Cardiac muscle cell (in vitro differentiated cells and primary cell): ENCODE measurements at places on chromosomes 2 and 18. TPM values are rescaled to one million over a fixed set of nuclear protein-coding genes. Genes with fewer than 3 reads are reported as not detected.

- no peaks in the 10 kb centered on the region for H3K4me1 ChIP-seq
- no peaks in the 10 kb centered on the region for H3K36me3 ChIP-seq
- no peak for DNase-seq
- no peak overlapping the region for H3K27ac ChIP-seq
- peaks cover 76% of the 10 kb centered on the region for H3K27me3 ChIP-seq
Observed at GRCh38 chr2:25170888-25171287, 2.5 kb upstream of the POMC start.

- no peak overlapping the region for H3K27ac ChIP-seq
- DNase-seq = no peak
- H3K36me3 ChIP-seq = no peaks in the 10 kb centered on the region
- H3K4me1 ChIP-seq = peaks cover 52% of the 10 kb centered on the region
Observed at GRCh38 chr18:48992791-48993555, 42.2 kb upstream of the SMAD7 start.

DNA sequence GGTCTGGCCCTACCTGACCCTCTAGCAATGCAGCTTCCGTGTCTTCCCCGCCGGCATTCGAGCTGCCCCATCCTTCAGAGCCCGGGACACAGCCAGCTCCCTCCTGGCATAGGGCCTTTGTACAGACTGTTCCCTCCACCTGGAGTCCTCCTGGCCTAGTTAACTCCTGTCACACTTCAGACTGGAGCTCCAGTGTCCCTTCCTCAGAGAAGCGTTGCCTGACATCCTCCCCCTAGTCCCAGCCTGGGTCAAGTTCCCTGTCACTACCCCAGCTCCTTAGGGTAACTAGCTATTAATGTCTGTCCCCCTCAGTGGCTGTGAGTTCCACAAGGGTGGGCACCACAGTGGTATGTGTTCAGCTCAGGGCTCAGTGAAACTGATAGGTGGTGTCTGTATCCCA is 45.5 kb upstream of the LOXHD1 start:
- H3K4me3 ChIP-seq = no peak overlapping the region
- H3K4me1 ChIP-seq = peaks cover 18% of the 10 kb centered on the region
- H3K27me3 ChIP-seq = no peaks in the 10 kb centered on the region
- no peaks in the 10 kb centered on the region for H3K36me3 ChIP-seq
- no peak overlapping the region for H3K27ac ChIP-seq

TEX44 gene
- total RNA-seq = not detected in 2 replicates

C2orf80 gene
- total RNA-seq = not detected in 2 replicates

LYG2 gene
- not detected in 2 replicates for total RNA-seq

MAP3K2 gene
- total RNA-seq = 23.9 and 36.6 TPM in 2 replicates

PAIP2B gene
- 13.0 and 15.1 TPM in 2 replicates for total RNA-seq
